ENCODE measurements at places on chromosomes 13 and 19.
A peak's percentile ranks its signal among the peaks of the same experiment; 100 is the strongest.

GRCh38 chr19:58569943-58570670 is 3.0 kb downstream of the MZF1 start:
- no peak for DNase-seq

DNA sequence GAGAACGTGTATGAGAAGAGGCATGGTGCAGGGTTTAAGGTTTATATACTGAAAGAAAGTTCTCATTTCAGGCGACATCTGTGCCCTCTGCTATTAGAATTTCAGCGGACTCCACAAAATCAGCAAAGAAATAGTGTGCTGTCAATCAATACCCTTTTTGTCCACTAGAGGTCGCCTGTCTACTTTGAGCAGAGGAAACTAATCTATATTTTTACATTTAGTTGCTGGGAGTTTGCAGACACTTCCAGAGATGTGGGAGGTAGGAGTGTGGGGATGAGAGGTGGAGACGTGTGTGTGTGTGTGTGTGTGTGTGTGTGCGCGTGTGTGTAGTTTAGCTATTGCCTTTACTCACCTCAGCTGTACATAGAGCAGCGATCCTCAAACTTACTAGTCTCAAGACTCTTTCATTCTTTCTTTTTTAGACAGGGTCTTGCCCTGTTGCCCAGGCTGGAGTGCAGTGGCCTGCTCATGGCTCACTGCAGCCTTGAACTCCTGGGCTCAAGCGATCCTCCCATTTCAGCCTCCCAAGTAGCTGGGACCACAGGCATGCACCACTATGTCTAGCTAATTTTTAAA is 9.7 kb downstream of the INAFM1 start:
- peak; percentile 87 for DNase-seq

- DNase-seq = no peak
Observed at GRCh38 chr13:42028113-42028799, 20.2 kb upstream of the DGKH start.

DNA sequence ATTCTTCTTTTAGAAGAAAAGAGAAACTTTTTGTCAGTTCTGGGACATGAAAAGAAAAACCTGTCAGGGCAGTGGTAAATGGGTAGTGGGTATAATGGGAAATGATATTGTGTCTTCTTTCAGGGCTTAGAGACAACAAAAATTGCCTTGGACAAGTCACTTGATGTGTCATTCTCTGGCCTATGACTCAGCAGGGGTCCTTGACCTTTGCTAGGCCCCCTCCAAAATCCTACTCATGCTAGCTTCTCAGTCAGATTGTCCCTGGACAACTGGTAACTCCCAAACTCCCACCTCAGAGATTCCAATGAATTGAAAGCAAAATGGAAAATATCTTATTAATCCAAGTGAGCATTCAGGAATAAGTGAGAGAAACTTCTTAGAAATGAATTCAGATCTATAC is 258.8 kb upstream of the SPRY2 start:
- no peak for DNase-seq

DNA sequence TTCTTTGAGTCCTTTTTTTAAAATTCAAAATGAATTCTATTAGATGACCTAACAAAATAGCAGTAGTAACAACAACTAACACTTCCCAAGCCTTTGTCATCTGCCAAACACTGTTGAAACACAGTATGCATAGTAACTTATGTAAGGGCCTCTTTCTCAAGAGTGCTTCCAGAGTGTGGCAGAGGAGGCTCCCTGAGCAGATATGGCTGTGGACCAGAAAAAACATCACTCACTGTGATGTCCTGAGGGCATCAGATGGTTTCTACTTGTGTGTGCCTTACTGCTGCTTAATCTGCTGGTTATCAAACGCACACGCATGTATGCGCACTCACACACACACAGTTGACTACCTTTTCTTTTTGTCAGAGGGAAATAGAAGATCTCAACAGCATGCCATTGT is 110.8 kb downstream of the DLEU7 start:
- no peak for DNase-seq

DNA sequence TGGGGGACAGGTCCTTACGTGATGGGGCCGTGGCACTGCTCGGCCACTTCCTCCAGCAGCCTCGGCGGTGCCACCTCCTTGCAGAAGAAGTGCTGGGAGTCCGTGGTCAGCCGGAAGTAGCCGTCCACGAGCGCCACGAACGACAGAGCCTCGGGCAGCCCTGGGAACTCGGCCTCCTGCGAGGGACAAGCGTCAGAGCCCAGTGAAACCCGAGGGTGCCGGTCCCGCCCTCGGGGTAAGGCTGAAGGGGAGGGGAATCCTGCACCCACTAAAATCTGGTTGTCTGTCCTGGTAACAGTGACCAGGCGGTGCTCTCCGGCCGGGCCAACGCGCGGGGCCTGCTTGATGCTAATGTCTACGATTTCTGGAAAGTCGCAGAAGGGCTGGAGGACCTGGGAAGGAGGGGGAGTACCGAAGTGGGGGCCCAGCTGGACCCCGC is 6.4 kb downstream of the JAK3 start:
- DNase-seq = no peak

DNA sequence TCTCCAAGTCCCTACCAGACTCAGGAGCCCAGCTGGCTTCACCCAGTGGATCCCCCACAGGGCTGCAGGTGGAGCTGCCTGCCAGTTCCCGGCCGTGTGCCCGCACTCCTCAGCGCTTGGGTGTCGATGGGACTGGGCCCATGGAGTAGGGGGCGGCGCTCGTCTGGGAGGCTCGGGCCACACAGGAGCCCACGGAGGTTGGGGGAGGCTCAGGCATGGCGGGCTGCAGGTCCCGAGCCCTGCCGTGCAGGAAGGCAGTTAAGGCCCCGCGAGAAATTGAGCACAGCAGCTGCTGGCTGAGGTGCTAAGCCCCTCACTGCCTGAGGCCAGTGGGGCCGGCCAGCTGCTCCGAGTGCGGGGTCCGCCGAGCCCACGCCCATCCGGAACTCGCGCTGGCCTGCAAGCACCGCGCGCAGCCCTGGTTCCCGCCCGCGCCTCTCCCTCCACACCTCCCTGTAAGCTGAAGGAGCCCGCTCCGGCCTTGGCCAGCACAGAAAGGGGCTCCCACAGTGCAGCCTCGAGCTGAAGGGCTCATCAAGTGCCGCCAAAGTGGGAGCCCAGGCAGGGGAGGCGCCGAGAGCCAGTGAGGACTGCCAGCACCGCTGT is 1771.1 kb downstream of the OLFM4 start:
- no peak for DNase-seq

All from NAMALWA (cell line).